ENCODE measurements at places on chromosomes 2 and 18.

- peak; percentile 78 for DNase-seq
Measured at GRCh38 chr2:216490061-216490460, 8.6 kb upstream of the RPL37A start.

DNA sequence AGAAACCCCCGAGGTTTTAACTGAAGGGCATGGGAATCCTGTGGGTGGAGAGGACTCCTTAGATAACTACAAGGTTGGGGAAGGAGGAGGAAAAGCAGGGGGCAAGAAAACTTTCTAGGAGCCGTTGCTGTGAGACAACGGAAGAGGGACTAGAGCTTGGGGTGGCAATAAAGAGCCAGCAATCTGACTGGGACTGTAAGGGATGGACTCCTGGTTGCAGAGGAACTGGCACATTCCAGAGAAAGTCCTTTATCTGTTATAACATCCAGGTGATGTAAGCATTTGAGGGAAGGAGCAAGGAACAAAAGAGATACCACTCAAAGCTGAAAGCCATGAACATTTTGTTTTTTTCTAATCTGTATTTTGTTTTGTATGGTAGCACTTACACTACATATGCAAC is 16.4 kb downstream of the CDCA7 start:
- no peak for DNase-seq

DNA sequence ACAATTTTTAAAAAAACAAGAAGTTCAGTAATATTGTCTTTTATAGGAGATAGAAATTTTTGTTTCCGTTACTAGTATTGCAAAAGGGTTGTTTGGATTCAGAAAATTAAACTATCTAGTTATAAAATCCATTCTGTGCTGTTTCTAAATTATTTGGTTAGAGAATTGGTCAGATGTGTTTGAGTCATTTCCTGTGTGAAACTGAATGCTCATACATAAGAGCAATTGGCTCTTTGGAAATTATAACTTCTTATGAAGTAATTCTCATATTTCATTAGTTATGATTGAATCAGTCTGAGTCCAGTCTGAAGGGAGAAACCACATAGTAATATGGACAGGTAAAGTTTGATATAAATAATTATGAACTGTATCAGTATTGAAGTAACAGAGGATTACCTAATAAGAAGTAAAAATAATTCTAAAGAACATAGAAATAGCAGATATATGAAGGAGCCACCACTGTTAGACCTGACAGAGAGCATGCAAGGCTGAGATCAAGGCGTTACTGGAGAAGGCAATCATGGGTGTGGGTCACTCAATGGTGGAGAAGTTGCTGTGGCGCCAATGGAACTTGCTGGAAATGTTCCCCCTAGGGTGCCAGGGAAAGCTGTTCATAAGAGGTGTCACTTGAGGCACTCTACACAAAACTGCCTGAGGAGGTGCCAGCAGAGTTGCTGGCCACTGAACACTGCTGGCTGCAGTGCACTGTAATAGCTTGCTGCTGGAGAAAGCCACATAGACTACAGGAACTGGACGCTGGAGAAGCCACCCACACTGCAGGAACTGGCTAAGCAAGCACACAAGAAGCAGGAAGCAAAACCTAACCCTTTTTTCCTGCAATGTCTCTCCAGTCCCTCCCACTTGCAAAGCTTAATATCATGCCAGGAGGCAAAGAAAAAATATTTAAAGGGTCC is 18.0 kb upstream of the FAP start:
- peak; percentile 94 for DNase-seq

DNA sequence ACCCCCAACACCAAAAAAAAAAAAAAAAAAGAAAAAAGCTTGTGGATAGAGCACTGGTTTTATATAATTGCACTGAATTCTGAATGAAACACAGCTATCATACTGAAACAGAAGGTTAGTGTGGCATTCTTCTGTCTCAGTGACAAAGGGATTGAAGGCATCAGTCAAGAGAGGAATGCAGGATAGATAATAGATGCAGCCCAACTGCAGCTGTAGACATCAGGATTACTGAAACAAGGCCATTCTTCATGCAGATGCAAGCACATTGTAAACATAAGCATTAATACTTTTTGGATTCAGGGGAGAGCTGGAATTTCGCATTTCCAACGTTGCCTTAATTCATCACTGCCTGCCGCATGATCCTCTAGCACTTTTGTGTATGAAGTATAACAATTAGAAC is 897.4 kb upstream of the KLHL29 start:
- DNase-seq, result no peak

GRCh38 chr2:83196225-83196624 is 1262.9 kb downstream of the SUCLG1 start:
- DNase-seq, result peak; percentile 11

GRCh38 chr2:241037498-241037897 is 39.1 kb downstream of the SNED1 start:
- DNase-seq, result no peak

GRCh38 chr2:83186105-83186760 is 1272.8 kb downstream of the SUCLG1 start:
- no peak for DNase-seq

GRCh38 chr2:135817951-135818350 is 19.0 kb downstream of the LCT start:
- DNase-seq, result no peak

GRCh38 chr2:72012886-72013574 is 134.6 kb downstream of the CYP26B1 start:
- no peak for DNase-seq

DNA sequence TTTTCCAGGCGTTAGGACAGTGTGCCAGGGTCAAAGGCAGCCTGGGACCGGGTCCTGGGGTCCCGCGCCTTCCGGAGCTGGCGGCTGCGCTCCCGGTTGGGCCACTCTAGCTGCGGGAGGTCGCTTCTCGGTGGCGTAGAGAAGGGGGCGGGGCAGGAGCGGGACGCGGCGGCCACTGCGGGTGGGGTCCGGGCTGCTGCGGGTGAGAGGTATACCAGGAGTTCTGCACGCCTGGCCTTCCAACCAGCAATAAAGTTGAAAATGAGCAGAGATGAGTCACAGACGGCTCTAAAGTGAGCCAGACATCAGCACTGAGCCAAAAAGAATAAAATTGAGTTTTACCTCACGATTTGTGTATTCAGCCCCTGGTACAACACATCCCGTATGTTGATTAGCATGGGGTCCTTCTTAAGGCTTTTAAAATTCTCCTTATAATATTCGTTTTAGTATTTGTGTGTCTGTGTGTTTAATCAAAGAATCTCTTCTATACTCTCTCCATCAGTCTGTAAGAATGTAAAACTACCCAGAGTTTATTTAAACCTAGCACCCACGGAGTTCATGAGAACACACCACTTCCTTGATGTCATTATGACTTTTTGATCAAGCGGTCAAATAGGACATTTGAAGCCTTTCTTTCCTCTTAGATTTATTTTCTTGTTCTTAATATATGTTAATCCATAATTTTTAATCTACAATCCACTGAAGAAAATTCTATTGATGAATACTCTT is at the start of gene C1GALT1C1L:
TSS of gene C1GALT1C1L (minus strand) at position 108 of the 729 bp plus-strand sequence. CDS start at position 1, 107 bp downstream.
- peak; percentile 10 for DNase-seq

- DNase-seq, result no peak
Measured at GRCh38 chr18:58581265-58581664, 47.6 kb downstream of the ALPK2 start.

GRCh38 chr2:60324536-60324935 is 228.9 kb downstream of the BCL11A start:
- no peak for DNase-seq
